ENCODE measurements at places on chromosomes 1 and 21.
A peak's percentile ranks its signal among the peaks of the same experiment; 100 is the strongest.

- no peak for DNase-seq
These were observed 45.6 kb upstream of the ACTRT2 start for GRCh38 chr1:2975466-2976179.

DNA sequence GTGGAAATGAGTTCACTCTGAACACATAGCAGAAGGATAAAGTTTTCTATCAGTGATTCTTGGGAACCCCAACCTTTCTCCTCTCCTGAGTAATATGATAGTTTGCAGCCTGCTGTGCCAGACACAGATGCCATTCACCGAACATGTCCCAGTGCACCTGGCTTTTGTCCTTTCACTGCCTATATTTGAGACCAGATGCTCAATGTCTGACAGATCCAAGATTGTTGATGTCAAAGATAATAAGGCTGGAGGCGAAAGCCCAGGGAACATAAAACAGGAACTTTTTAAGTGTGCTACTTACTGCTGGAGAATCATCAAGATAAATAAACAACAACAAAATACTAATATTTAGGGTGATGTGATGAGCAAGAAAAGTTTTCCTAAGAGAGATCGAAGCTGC is 139.3 kb downstream of the TIAM1 start:
- DNase-seq, result no peak

DNA sequence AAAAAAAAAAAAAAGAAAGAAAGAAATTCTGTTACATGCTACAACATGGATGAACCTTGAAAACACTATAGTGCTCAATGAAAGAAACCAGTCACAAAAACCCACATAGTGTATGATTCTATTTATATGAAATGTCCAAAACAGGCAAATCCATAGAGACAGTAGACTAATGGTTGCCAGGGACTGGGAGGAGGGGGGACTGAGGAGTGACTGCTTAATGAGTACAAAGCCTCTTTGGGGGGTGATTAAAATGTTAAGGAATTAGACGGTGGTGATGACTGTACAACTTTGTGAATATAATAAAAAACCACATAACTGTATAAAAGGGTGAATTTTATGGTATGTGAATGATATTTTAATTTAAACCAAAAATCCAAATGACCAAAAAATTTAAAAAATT is 116.0 kb upstream of the GUCA2B start:
- DNase-seq, result no peak

DNA sequence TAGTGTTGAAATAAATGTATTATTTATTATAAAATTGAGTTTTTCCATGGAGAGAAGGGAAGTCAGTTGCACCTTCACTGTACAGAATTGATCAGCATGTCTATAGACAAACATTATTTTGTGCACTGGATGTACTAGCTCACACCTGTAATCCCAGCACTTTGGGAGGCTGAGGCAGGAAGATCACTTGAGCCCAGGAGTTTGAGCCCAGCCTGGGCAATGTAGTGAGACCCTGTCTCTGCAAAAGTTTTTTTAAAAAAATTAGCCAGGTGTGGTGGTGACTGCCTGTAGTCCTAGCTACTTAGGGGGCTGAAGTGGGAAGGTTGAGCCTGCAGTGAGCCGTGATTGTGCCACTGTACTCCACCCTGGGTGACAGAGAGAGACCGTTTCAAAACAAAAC is 87.7 kb downstream of the MAST2 start:
- no peak for DNase-seq

GRCh38 chr1:5164158-5164557 is 509.7 kb downstream of the AJAP1 start:
- no peak for DNase-seq

GRCh38 chr1:230747890-230748800 is 957 bp downstream of the CAPN9 start:
- no peak for DNase-seq

- DNase-seq, result no peak
These were observed 45.6 kb upstream of the PLA2G4A start for GRCh38 chr1:186783193-186783592.

GRCh38 chr1:44437107-44437716 is 32.2 kb downstream of the RNF220 start:
- no peak for DNase-seq

- no peak for DNase-seq
These were observed 28.8 kb downstream of the CFAP74 start for GRCh38 chr1:1974834-1975233.

DNA sequence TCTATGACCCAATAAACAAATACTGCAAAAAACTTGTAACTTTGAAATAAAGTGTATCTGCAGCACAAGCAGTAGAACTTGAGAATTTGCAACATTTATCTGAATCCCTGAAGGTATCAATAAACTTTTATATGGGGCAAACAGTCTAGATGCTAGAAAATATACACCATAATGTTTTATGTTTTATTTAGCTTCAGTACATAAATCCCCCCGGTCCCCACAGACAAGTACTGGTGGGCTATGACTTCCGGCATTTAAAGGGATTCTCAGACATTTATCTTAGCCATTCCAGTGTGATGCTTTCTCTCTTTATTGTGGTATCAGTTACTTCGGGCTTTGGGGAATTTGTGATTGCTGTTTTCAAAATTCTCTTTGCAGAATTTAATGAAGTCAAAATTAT is 390.4 kb downstream of the SIPA1L2 start:
- no peak for DNase-seq

DNA sequence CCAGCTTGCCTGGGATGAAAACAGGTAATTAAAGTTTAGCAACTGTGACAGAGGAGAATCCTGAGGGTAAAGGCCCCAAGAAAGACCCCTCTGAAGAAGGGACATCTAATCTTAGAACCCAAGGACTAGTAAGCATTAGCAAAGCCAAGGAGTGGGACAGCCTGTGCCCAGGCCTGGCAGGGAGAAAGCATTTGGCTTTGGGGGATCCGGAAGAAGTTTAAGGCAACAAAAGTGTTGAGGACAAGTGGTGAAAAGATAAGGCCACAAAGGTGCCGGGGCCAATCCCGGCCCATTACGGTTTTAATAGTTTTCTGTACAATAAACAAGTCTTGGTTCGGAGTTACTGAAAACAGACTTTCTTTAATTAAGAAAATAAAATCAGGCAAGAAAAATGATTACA is 275.5 kb downstream of the TM2D1 start:
- DNase-seq, result no peak

- no peak for DNase-seq
These were observed 854.4 kb downstream of the LTN1 start for GRCh38 chr21:28138272-28138671.

DNA sequence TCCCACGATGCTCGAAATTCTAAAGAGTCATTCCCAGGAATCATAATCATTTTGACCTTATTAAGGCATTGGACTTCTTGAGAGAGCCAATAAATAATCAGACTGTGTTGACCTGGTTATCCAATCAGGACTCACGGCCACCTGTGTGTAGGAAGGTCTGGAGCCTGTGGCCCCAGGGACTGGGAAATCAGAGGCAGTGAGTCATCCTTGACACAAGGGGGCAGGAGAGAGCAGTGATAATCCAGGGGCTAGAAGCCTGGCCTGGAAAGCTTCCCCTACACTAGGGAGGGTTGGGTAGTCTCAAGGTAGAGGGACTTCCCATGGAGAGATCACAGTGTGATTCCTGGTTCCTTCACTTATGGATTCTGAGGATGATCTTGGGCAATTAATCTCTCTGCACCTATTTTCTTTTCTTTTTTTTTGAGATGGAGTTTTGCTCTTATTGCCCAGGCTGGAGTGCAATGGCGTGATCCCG is 4.7 kb downstream of the MR1 start:
- DNase-seq, result peak; percentile 82

DNA sequence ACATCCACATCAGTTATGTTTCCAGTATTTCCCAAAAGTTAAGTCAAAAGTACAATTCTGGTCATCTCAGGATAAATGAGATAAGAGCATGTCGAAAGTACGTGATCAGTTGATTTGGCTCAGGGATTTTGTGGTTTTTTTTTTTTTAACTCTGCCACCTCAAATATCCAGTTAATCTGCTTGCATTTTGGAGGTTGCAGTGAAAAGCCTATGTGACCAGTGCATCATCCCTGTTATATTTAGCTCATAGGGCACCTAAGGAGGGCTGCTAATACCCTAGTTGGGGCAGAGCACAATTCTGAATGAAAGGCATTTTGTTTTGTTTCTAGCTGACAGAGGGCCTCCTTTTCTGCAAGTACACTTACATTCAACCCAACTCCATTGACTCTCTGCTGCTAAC is 31.7 kb upstream of the RGS16 start:
- no peak for DNase-seq

- DNase-seq, result no peak
These were observed 662.6 kb downstream of the MATN1 start for GRCh38 chr1:30060738-30061137.

DNA sequence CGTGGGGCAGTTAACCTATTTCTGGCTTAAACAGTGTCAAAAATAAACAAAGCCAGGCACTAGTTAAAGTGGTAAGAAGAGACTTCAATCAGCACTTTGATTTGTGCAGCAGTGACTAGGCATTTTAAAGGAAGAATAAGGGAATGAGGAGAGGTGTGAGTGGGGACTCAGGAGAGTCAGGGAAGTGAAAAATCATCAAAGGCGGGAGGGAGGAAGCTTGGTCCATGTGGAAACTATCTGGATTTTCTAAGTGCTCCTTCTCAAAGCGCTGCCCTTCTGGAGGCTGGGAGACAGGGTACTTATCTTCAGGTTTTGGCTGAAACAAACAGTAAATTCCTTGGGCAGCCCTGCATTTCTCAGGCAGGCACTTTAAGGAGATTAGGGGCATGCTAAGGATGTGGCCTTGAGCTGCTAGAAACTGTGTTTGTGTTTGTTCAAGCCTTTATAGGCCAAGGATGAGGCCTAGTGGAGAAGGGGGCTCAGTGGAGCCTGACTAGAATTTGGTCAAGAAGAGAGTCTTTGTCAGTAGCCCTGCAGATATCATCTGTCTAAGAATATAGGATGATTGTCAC is 486.5 kb downstream of the SIPA1L2 start:
- no peak for DNase-seq

GRCh38 chr21:21163904-21164303 is 165.7 kb downstream of the NCAM2 start:
- DNase-seq, result peak; percentile 44

DNA sequence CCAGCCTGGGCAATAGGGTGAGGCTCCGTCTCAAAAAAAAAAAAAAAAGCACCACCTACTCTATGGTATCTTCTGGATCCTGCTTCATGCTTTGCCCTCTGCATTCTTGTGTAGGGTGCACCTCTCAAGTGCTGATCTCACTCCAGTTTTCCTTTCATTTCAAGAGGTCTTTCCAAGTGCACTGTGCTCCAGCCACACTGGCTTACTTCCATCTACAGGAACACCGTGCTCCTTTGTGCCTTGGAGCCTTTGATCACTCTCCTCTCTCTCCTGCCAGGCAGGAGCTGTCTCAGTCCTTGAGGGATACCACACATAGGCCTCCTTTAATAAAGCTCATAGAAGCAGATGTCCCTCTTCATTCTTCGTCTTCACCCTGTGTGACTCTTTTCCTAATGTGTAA is 55.4 kb upstream of the GREM2 start:
- DNase-seq, result no peak

GRCh38 chr1:69401879-69402278 is 165.8 kb upstream of the LRRC7 start:
- no peak for DNase-seq

DNA sequence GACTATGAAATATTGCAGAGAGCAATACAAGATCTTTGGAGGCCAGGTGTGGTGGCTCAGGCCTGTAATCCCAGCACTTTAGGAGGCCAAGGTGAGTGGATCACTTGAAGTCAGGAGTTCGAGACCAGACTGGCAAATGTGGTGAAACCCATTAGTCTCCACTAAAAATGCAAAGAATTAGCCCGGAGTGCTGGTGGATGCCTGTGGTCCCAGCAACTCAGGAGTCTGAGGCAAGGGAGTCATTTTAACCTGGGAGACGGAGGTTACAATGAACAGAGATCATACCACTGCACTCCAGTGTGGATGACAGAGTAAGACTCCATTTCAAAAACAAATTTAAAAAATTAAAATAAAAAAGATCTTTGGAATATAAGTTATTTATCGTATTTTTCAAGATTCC is 76.6 kb downstream of the PRKAB2 start:
- no peak for DNase-seq

DNA sequence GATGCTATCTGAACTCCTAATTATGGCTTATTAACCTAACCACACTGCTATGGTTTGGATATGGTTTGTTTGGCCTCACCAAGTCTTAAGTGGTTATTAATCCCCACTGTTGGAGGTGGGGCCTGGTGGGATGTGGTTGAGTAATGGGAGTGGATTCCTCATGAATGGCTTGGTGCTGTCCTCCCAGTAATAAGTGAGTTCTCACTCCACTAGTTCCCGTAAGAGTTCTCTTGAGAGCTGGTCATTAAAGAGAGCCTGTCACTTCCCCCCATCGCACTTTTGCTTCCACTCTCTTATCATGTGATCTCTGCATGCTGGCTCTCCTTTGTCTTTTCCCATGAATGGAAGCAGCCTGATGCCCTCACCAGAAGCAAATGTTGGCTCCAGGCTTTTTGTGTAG is 328.8 kb downstream of the PLA2G4A start:
- DNase-seq, result no peak

DNA sequence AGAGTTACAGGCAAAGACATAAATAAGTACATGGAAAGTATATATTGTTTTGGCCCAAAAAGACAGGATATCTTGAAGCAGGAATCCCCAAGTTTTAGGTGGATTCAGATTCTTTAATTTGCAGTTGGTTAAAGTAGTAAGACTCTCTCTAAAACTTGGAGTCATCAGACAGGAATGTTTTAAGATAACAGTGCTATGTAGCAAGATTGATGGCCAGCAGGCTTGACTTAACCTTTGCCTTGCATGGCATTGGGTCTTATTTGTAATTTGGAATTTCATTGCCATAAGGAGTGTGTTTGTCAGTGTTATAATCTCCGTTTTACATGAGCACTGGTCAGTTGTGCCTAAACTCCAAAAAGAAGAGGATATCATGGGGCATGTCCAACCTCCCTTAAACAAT is 727.6 kb upstream of the CHRM3 start:
- no peak for DNase-seq

- no peak for DNase-seq
These were observed 159.1 kb downstream of the EDEM3 start for GRCh38 chr1:184595596-184595995.

- DNase-seq, result no peak
These were observed 529.9 kb upstream of the BEND5 start for GRCh38 chr1:49306507-49307070.

- no peak for DNase-seq
These were observed 39.9 kb downstream of the EPB41 start for GRCh38 chr1:28954126-28954726.

DNA sequence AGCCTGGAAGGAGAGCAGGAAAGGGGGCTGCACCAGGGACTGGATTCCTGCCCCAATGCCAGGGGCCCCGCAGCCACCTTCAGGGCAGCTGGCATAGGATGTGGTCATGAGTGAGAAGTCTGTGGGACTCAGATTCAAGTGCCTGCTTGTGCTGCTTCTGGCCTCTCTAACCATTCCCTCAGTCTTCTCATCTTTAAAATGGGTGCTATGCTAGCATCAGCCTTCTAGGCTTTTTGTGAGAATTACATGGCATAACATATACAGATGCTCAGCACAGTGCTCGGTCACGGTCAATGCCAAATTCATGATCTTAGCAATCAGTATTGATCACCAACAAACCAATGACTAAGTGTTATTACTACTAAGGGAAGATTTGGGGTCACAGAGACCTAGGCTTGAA is 23.5 kb downstream of the TRIM62 start:
- DNase-seq, result no peak
